NAMALWA (cell line): ENCODE measurements at places on chromosomes 6 and 20.

DNA sequence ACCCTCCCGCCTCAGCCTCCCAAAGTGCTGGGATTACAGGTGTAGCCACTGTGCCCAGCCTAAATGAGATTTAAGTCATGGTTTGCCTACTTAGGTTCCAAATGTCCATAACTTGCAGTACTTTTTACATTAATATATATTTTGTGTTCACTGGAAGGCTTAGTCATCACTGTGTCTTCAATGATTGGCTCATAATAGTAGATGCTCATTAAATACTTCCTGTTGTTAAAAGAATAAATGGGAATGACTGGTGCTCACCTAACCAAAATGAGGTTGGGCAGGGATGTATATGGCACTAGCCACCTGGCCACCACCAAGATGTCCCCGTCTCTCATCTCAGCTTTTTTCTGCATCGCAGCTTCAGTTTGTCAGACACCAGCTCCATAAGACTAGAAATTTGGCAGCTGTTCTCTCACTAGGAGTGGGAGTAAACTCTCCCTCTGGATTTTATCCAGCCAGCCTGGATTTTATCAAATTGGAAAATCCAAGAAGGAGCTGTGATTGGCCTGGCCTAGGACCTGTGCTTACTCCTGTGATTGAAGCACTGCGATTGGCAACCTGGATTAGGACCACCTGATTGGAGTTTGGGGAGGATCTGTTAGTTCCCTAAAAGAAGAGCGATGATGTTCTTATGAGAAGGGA, 1.1 kb upstream of the GLO1 start:
- DNase-seq = no peak

GRCh38 chr20:5085380-5085779, 34.4 kb downstream of the PCNA start:
- DNase-seq = no peak

GRCh38 chr20:6135347-6135746, 12.5 kb upstream of the FERMT1 start:
- no peak for DNase-seq

- no peak for DNase-seq
Measured at GRCh38 chr6:121033091-121033490, 301.2 kb downstream of the TBC1D32 start.

DNA sequence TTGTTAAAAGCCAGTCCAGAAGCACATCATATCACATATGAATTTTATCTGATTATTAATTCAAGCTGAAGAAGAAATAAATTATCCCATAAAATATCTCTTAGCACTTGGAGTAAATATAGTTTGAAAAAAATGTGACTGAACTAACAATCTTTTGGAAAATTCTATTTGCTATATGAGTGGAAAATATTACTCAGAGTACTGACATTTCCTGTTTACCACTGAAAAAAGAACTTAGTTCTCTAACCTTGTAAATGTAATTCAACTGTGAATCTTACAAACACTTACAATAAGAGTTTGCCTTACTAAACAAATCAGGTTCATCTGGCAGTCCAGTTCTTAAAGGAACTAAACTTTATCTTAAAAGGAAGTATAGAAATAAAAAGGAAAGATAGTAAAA, 44.2 kb downstream of the MOXD1 start:
- peak; percentile 43 for DNase-seq

DNA sequence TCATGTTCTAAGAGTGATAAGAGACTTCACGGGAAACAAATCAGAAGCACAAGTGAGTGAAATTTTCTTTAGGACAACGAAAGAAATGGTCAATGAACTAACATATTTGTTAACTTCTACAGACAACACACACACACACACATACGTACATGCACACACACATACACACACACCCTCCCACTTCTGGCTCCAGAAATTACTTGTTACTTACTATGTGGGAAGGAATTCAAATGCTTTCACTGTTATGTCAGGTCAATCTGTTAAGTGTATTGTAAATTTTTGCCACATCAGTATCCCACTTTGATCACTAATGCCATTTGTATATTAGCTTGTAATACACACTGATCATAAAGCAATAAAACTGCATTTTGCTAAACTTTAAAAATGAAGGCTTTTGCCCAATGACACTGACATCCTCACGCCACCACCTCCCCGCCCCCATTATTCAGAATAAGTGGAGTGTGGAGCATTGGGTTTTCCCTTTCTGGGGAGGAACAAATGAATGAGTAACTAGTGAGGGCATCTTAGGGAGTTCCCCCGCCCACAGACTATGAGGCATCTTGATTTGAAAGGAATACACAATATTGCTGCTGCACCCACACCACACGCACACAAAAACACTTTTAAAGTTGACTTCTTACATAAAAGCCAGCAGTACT, 76.2 kb downstream of the ATXN1 start:
- no peak for DNase-seq

DNA sequence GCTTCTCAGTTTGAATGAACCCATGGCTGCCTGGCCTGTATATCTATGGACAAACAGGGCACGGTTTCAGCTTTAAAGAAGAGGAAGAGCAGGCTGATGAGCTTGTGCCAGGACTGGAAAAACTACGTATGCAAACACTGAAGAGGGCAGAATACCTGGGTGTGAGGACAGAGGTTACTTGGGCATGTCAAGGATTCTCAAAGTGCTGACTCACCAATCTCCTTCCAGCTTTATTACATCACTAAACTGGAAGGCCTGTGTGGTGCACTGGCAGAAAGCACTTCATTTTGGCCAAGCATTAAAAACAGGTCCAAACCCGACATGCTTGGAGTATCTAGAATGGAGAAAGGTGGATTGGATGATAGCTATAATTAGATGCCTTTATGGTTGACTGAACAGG, 95.2 kb downstream of the GMPR start:
- no peak for DNase-seq

DNA sequence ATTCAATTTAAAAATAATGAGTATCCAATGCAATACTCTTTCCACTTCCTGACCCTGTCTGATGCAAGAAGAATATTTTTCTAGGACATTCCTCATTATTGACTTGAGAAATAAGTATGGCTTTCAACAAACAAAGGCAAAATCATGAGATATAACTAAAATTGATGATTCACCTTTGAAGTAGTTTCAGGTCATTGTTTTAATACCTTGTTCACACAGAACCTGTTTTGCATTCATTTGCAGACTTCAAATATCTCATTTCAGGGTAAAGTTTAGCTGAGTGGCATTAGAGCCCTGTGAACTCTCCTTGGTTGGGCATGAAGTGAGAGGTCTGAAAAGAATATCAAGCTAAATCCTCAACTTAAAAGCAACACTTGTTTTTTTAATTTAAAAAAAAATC, 309.2 kb downstream of the NRN1 start:
- no peak for DNase-seq

DNA sequence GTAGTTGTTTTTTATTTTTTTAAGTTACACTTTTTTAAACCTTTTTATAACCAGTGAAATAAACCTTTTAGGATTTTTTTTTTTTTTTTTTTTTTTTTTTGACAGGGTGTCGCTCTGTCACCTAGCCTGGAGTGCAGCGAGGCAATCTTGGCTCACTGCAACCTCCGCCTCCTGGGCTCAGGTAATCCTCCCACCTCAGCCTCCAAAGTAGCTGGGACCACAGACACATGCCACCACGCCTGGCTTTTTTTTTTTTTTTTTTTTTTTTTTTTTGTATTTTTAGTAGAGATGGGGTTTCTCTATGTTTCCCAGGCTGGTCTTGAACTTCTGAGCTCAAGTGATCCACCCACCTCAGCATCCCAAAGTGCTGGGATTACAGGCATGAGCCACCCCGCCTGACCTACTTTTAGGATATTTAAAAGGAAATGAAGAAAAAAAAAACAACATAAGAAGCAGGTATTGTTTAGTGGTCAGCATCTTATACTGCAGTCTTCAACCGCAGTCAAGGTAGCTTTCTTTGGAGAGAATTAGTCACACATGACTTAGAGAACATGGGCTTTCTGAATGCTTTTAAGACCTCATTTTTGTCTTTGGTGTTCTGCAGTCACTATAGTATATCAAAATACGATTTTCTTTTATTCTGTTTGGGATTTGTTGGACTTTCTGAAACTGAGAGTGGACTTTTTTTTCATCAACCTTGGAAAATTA, 1.6 kb downstream of the POLR1H start:
- DNase-seq = peak; percentile 31

- DNase-seq = no peak
Measured at GRCh38 chr6:106360989-106361430, 493 bp downstream of the CRYBG1 start.

DNA sequence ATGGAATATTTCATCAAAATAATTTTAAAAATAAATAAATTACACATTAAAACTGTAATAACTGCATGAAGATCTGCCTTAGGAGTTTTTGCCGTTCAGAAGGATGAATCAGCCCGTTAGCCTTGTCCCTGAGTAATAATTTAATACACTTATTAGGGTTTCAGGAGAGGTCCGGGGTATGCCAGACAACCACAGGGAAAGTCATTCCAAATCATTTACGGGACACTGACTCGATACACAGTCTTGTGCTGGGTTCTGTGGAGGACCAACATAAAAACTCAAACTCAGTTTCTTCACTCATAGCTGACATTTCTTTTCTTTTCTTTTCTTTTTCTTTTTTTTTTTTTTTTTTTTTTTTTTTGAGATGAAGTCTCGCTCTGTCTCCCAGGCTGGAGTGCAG, 735 bp upstream of the LY6G6F start:
- no peak for DNase-seq

GRCh38 chr6:118705544-118706491, 54.4 kb upstream of the CEP85L start:
- peak; percentile 27 for DNase-seq

- DNase-seq = no peak
Measured at GRCh38 chr20:53402233-53403005, 191.2 kb downstream of the ZNF217 start.

DNA sequence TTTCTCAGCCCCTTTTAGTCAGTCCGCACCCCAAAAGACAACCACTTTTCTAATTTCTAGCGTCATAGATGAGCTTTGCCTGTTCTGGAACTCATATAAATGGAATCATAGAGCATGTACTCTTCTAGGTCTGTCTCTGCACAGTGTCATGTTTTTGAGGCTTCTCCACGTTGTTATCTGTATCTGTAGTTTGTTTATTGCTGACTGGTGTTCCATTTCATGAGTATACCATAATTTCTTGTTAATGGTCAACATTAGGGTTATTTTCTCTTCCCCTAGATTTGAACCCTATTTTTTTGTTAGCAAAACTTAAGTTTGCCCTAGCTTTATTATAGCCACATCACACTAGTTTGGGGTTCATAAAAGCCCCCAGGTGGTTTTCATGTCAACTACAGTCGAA, 16.2 kb upstream of the SGK2 start:
- no peak for DNase-seq

GRCh38 chr6:141744971-141745370, 387.8 kb upstream of the GJE1 start:
- DNase-seq = no peak

DNA sequence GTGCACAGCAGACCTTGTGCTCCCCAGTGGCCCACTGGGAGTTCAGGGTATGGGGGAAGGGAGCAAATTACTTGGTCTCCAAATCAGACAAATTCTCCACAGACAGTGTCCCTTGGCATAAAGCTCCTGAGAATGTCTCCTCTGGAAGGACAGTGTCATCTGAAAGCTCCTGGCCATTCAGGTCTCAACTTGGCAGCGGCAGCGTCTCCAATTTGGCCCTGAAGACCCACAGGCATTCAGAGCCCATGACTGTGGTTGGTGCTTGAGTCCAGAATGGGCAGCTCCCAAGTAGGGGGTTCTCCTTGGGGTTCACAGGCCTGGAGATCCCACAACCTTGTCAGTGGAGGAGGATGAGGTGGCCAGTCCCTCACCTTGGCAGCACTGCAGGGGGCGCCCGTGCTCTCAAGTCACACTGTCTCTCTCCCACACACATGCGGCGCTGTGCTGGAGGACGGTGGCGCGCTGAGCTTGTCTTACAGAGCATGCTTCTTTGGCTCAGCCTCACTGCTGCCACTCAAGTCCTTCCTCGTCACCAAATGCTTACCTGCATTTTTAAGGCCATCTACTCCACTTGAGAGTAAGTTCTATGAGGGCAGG, 20.7 kb downstream of the DYNLRB1 start:
- peak; percentile 34 for DNase-seq

- peak; percentile 78 for DNase-seq
Measured at GRCh38 chr6:165884813-165885765, 222.0 kb upstream of the PDE10A start.

DNA sequence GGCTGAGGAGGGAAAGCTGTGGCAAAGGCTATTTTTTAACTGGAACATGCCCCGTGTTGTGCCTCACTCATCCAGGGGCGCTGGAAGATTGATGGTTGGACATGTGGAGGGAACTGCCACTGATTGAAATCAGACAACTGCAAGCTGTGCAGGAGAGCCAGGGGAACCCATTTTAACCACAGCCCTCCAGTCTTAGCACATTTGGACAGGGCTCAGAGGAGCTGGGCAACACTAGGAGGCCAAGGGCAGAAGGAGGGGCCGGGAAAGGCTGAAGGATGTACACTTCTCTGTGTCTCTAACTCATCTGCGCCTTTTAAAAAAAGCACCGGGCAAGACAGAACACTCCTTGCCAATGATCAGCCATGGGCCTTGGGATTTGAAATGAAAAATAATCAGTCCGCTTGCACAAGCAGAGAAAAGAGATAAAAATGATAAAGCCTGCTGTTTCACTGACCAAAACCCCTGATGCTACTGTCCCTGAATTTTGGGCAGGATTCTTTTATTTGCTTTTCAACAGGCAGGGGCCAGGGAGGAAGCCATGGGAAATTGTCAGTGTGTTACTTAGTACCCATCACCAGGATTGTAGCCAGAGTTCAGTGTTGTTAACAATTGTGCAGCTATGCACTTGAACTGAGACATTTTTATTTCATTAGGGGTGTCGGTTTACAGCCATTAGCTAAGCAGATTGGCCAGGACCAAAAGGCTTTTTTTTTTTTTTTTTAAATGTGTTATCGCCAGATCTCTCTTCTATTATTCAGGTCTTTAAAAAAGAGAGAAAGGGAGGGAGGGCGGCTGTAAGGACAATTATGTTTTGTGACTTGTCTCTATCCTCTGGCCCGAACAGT, 109.3 kb upstream of the EYA4 start:
- no peak for DNase-seq

- no peak for DNase-seq
Measured at GRCh38 chr6:149071997-149072396, 245.5 kb upstream of the TAB2 start.

GRCh38 chr6:47651505-47651944, 46.9 kb upstream of the ADGRF4 start:
- DNase-seq = no peak

GRCh38 chr6:91976797-91977196, 1389.9 kb upstream of the MAP3K7 start:
- no peak for DNase-seq

DNA sequence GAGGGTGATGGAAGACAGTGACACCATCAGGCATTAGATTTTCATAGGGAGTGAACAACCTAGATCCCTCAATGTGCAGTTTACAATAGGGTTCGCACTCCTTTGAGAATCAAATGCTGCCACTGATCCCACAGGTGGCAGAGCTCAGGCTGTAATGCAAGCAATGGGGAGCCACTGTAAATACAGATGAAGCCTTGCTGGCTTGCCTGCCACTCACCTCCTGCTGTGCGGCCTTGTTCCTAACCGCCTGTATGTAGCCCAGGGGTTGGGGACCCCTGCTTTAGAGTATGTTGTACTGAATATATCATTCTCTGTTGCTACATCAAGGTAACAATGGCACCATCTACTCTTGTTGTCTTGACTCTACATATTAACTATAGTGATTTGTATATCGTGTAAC, 37.1 kb downstream of the TPD52L1 start:
- no peak for DNase-seq
